ENCODE measurements at places on chromosomes 5 and 9.

DNA sequence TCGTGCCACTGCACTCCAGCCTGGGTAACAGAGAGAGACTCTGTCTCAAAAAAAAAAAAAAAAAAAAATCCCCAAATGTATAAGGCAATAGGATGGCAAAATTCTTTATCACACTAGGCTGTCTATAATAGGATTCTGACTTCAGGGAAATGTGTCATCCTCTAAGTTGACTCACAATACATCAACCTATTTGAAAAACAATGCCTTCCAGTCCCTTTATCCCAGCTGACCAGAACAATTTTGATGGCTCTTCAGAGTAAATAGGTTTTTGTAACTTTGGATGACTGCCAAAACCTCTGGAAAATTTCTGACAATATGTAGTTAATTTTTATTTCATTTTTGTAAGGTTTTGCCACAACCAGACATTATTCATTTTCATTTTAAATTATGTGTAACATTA lies 184.1 kb downstream of the CCDC192 start:
- DNase-seq, result no peak

GRCh38 chr9:92738661-92739081 lies 26.0 kb downstream of the BICD2 start:
- no peak for DNase-seq

DNA sequence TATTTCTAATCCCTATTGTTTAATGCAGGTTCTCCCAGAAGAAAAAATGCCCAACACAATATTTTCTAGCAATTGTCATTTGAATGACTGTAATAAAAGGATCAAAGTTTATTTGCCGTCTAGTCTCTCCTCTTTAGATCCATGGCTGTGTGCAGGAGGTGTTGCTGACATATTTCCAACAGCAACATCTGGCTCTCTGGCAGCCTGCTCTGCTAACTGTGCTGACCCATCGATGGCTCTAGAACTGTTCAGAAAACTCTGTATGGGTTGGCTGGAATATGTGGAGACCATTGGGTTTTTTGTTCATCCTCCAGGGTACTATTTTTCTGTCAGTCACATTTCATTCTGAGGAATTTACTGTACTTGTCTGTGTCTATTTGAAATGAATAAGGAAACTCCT lies 202.0 kb upstream of the SLC27A6 start:
- DNase-seq, result no peak

DNA sequence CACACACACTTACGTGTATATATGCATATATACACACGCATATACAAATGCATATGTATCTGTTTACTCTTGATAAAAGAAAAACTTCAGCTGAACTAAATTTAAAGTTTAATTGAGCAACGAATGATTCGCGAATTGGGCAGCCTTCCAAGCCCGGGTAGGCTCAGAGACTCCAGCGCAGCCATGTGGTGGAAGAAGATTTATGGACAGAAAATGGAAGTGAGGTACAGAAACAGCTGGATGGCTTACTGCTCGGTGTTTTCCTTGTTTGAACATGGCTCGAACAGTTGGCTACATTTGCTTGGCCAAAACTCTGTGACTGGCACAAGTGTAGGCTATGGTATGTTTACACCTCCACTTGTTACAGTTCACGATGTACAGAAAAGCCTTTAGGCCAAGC lies 239.3 kb upstream of the PRDM9 start:
- no peak for DNase-seq

GRCh38 chr5:149886060-149886459 lies 58.5 kb downstream of the PDE6A start:
- DNase-seq, result no peak

DNA sequence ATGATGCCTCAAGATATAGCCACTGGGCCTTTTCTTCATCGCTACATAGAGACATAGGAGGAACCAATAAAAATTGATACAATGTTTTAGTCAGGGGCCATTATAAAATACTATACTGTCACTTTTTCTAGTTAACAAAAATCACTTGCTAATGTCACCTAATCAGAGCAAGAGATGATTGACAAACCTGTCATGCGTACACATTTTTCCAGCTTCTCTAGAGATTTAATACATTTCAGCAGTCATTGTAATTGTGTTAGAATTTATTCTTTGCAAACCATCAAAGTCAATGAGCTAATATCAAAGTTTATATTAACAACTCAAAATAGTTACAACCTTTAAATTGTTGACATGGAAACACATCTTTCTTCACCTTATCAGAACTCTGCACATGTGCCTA lies 513.6 kb upstream of the SEMA6A start:
- DNase-seq, result no peak

DNA sequence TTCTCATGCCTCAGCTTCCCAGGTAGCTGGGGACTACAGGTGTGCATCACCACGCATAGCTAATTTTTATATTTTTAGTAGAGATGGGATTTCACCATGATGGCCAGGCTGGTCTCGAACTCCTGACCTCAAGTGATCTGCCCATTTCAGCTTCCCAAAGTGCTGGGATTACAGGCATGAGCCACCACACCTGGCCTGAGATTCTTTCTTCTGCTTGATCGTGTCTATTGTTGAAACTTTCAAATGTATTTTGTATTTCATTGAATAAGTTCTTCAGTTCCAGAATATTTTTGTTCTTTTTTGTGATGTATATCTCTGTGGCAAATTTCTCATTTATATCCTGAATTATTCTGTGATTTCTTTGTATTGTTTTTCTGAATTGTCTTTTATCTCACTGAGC lies 1063.3 kb upstream of the WWC1 start:
- no peak for DNase-seq

GRCh38 chr5:138349852-138350562 lies 2.5 kb upstream of the KDM3B start:
- no peak for DNase-seq
